ENCODE measurements at places on chromosomes 13 and 19.

DNA sequence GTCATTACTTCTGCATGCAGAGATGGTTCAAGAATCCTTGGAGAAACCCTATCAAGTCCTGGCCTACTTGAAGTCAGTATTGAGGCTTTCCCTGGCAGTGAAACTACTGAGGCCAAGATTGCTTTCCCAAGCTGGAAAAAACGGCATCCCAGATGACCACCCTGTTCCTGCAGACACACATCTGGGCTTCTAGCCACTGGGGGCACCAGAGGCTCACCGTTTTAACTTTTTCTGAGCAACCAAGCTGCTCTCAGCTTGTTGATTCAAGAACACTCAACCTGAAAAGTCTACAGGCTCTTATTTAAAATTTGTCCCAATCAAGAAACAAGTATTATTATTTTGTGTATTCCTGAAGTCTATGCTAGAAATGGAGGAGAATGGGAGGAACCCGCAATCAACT lies 66.6 kb downstream of the SPRYD7 start:
- no peak for DNase-seq

GRCh38 chr13:23748109-23748990 lies 140.8 kb downstream of the MIPEP start:
- DNase-seq: no peak

DNA sequence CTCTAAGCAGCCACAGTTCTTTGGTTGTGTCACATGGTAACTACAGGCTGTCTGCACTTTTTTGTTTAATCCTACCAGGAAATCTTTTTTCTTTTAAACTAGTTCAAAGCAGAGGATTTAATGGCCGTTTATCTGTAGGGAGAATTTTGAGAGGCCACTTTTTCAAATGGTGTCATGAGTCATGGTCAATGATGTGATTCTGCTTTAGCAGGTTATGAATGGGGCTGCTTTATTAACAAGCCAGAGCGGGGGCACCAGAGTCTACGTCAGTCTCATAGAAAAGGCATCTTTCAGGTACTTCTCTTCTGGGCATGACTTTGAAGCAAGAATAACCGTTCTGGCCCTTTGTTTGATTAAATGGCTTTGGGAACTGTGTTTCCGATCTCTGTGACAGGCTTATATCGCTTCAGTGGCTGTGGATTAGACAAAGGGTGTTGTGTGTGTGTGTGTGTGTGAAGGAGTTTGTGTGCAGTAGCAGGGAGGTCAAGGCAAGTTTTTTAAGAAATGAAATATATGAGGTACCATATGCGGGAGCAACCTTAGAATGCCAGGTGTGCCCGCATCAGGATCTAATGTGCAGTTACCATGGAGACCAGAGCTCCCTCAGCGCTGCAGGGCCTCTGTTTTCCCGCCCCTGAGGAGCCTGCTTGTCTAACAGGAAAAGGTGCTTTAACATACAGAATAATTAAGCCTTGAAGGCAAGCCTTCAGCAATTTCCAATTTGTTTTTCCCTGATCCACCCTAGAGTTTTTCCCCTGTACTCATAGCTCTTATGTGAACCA lies 120.5 kb downstream of the KATNAL1 start:
- no peak for DNase-seq

DNA sequence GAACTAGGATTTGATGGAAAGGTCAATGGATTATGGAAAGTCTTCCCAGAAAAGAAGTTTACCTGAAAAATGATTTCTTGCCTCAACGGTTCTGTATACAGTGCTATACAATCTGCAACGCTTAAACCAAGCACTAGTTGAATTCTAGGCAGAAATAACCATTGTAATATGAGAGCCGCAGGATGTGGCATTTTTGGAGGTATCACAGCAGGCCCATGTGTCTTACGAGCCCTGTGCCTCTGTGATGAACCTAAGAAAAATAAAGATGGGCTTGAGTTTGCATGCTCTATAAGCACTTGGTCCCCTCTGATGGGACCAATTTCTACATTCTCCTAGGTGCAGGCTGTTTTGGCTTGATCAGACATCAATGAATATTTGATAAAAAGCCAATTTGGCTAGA lies 78.7 kb upstream of the RFC3 start:
- DNase-seq: no peak

DNA sequence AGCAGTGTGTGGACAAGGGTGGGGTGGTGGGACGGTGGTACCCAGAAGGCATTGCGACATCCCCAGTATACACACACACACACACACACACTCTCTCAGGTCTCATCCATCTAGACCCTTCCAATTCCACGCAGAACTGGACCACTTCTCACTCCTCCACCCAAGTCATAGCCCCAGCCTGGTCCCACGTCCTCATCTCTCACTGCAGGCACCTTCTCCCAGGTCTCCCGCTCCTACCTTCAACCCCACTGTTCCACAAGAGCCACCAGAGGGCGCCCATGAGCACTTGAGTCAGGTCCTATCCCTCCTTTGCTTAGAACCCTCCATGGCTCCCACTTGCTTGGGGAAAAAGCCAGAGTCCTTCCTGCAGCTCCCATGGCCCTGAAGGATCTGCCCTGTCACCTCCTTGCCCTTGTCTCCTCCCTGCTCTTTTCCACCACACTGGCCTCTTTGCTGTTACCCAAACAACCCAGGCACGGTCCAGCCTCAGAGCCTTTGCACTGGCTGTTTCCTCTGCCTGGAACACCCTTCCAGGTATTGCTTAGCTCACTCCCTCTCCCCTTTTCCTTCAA lies 62.6 kb downstream of the IER2 start:
- DNase-seq: peak; percentile 66

DNA sequence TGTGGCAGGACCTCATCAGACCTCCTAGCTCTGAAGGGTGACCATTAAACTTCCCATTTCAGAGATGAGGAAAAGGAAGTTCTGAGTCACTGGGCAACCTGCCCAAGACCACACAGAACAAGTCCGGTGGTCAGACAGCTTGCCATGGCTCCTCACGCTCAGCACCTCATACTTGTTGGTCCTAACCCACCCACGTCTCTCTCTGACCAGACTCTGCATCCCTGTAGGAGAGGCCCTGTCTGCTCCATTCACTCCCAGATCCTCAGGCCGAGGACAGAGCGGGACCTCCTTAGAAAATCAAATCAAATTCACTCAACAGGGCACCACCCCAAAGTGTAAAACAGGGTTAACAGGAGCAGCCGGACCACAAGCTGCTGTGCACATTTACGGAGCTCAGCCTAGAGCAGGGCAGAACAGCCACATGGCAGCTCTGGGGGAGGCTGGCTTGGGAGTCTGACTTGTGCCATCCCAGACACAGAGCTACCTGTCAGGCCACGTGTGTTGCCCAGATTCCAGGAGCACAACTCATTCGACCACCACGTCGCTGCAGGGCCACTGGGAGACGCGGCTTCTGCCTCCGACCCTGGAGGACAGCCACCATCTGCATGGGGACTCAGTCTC lies 1.7 kb downstream of the MIER2 start:
- no peak for DNase-seq

GRCh38 chr19:19550485-19550929 lies 12.4 kb downstream of the CILP2 start:
- DNase-seq: no peak

- DNase-seq: no peak
Observed at GRCh38 chr13:33256148-33256840, 29.3 kb downstream of the STARD13 start.

- no peak for DNase-seq
Observed at GRCh38 chr13:45205124-45205523, 4.3 kb upstream of the KCTD4 start.

GRCh38 chr19:6828698-6829633 lies 56.5 kb downstream of the VAV1 start:
- no peak for DNase-seq

- no peak for DNase-seq
Observed at GRCh38 chr13:74966814-74967424, 515.0 kb downstream of the TBC1D4 start.

DNA sequence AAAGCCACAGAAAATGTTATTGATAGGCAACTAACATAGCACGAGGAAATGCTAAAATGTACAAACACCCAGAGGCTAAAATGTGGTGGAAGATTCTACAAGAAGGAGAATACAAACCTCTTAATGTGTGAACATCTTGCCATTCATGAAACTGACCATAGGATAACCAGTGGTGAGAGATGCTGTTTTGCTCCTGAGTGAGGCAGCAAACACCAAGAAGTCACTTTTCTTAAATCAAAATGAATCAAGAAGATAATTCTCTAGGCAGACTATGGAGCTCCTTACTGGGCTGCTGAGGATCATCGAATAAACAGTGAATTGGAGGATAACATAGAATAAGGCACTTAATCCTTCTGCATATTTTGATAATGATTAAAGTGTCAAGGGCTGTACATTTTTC lies 375.4 kb upstream of the SLITRK6 start:
- DNase-seq: no peak

DNA sequence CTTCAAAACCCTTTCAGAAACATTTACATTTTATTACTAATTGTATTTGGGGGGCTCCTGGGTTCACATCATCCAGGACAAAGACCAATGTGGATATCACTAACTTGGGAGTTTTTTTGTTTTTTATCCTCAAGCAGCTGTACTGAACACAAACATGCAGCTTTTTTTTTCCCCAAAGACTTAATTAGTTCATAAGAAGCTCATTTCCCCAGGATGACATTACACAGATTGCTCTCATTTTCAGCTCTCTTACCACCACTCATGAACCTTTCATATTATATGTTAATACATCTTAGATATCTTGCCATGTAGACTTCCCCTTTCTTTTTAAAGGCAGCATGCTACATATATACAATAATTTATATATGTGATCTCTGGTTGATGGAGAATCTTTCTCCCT lies 118.7 kb upstream of the MAB21L1 start:
- no peak for DNase-seq

DNA sequence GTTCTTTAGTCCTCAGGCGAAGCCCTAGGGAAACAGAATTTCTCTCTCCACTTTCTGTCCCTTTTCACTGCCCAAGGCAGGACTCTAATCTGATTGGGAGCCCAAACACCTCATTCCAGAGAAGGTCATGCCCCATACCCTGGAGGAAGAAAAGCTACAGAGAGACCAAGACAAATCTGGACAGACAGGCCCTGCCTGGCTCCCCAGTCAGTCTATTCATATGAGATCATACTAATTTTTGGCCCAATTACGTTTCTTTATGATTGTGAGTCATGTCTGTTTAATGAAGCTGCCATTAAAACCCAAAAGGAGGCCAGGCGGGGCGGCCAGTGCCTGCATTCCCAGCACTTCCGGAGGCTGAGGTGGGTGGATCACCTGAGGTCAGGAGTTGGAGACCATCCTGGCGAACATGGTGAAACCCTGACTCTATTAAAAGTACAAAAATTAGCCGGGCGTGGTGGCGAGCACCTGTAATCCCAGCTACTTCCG lies 3.3 kb upstream of the AP3D1 start:
- no peak for DNase-seq

DNA sequence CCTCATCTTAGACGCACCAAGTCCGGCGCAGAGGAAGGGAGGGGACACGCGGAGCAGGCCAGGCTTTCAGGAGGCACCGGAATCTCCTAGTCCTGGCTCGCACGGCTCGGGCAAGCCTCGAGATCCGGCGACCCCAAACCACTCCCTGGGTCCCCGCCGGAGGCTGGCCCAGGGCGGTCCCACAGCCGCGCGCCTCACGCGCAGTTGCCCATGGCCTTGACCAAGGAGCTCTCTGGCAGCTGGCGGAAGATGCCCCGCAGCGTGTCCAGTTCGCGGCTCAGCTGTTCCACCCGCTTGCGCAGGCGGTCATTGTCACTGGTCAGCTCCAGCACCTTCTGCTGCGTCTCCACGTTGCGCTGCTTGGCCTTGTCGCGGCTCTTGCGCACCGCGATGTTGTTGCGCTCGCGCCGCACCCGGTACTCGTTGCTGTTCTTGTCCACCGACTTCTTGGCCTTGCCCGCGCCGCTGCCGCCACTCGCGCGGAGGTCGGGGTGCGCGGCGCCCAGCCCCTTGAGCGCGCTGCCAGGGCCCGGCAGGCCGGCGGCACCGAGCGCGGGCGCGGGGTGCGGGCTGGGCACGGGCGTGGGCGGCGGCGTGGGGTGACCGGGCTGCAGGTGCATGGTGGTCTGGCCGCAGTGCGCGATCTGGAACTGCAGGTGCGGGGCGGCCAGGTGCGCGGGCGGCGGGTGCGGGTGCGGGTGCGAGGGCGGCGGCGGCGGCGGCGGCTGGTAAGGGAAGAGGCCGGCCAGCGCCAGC lies 1.0 kb downstream of the CEBPA start:
- DNase-seq: no peak

GRCh38 chr19:46847528-46847927 lies 3.1 kb downstream of the AP2S1 start:
- no peak for DNase-seq

GRCh38 chr13:114325729-114326128 lies 11.4 kb downstream of the CHAMP1 start:
- DNase-seq: no peak

DNA sequence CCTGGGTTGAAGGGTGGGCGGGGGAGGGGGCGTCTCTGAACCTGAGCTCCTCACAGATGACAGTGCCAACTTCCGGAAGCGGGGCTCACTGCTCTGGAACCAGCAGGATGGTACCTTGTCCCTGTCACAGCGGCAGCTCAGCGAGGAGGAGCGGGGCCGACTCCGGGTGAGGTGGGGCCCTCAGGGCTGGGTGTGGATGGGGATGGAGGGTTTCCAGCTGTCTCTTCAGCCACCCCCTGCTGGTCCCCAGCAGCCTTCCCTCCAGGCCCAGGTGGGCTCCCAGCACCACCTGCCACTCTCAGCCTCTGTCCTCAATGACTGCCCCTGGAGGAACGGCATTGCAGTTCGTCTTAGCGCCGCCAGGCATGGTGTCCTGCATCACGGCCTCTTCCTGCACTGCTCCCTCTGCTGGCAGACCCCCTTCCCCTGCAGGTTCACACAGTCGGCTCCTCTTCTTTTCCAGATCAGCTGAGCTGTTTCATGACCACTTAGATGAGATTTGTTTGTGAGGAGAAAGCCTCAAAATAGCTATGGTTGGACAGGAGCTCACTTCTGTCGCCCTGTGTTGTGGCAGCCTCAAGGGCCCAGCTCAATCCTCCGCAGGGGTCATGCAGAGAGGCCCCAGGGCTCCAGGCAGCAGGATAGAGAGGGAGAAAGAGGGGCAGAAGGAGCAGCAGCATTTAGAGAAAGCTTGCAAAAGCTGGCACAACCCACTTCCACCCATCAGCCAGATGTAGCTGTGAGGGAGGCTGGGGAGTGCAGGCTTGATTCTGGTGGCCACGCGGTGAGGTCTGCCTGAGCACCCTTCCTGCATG lies 2.5 kb upstream of the GARIN5A start:
- DNase-seq: no peak

DNA sequence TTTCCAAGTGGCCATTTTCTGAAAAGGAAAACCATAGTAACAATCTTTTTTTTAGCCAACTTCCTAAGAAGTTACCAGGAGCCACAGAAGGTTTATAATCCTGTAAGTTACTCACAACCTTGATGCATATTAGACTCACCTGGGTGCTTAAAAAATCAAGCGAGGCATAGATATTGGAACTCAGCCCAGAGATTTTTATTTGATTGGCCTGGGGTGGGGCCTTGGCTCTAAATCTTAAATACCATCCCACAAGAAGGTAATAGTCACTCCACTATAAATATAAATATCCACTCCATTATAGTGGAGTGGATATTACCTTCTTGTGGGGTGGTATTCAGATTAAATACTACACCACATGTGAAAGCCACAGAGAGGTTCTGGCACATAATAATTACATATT lies 429.6 kb downstream of the RFC3 start:
- DNase-seq: no peak

GRCh38 chr13:66313413-66313812 lies 916.7 kb downstream of the PCDH9 start:
- no peak for DNase-seq

- no peak for DNase-seq
Observed at GRCh38 chr13:21235174-21235573, 58.7 kb downstream of the MRPL57 start.

- no peak for DNase-seq
Observed at GRCh38 chr19:36686365-36687213, 823 bp upstream of the ZNF567 start.

GRCh38 chr19:13101590-13102415 lies 855 bp downstream of the LYL1 start:
- DNase-seq: no peak

Data from effector CD4-positive, alpha-beta T cell (primary cell).